Ovary (tissue), 10 donors: ENCODE measurements at places on chromosomes 3 and 15. TPM values are rescaled to one million over a fixed set of nuclear protein-coding genes. Genes with fewer than 3 reads are reported as not detected.

DNA sequence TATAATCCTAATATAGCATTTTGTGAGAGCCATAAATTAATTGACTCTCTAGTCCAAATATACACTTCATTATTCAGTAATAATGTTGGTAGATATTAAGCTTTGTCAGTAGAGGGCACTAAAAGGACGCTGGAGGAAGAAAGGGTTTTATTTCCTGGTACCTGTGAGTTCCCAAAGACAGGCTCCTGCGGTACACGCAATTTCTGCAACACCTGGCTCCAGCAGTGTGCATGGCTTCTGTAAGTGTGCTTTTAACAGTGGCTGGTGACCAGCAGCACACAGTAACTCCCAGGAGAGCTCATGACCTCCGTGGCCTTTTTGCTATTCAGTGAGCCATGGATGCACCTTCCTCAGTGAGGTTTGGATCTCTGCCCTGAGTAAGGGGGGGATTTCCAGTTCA, 338.3 kb upstream of the ZNF385D start:
- DNase-seq, result no peak

DNA sequence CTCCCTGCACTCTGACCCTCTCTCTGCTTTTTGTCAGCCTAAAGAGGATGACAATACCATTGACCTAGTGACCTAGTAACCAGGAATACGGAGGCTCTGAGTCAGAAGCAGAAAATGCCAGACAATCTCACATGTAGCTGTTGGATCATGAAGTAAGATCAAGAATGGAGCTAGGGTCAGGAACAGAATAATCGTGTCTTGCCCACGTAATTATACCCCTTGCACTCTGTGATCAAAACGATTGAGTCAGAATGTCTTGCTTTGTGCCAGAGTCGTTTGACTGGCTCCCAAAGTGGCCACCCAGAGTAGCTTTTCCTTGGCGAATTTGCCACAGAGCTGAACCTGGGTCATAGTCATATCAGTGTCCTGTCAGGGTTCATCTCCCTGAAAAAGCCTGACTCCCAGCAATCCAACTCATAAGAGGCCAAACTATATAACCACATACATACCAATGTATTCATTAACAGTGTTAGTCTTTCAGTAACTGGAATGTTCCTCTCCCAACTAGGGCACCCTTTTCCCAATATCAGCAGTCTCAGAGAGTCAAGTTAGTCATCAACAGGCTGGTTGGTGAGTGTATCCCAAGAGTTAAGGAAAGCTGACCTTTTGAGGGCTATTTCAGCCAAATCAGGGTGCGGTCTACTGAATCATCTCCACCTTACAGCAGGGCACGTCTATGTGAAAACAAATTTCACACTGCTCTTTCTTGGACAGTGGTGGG, 5.0 kb upstream of the CDV3 start:
- DNase-seq, result no peak

GRCh38 chr15:98154863-98155262, 194.4 kb downstream of the ARRDC4 start:
- DNase-seq, result no peak

- DNase-seq, result no peak
Measured at GRCh38 chr3:197833930-197834715, 43.1 kb downstream of the LRCH3 start.

Gene LRRC28
- 33.8 TPM for polyA plus RNA-seq

- DNase-seq, result no peak
Measured at GRCh38 chr3:146222204-146223046, 28.5 kb downstream of the PLSCR4 start.

GRCh38 chr3:168093229-168093628, 2.5 kb downstream of the GOLIM4 start:
- no peak for DNase-seq
